GM12865 (cell line): ENCODE measurements at places on chromosomes 6 and 20.

GRCh38 chr6:151229401-151230276 is 10.1 kb upstream of the AKAP12 start:
- no peak for DNase-seq

DNA sequence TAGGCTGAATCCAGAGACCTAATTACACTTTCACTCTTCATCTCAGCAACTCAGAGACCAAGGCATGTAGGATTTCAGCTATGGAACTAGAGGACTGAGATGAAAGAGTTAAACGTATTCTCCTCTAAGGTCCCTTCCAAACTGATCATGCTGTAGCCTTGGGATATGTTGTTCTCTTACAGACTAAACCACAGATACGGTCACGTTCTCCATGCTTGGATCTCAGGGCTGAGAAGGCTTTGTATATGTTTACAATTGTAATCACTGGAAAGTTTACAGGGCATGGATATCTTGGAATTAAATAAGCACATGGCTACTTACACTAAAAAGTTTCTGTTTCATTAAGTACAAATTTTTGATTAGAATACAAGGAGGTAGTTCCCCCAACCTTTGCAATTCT is 50.1 kb downstream of the PKIB start:
- DNase-seq = no peak

DNA sequence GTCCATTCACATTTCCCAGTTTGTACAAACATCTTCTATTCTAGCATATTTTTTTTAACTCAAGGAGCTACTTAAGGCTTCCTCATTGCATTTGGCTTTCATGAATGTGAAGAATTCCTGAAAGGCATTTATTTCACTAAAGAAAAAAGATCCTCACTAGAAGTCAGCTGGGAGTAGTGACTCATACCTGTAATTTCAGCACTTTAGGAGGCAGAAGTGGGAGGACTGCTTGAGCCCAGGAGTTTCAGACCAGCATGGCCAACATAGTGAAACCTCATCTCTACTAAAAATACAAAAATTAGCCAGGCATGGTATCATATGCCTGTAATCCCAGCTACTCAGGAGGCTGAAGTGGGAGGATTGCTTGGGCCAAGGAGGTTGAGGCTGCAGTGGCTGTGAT is 30.9 kb upstream of the XRN2 start:
- peak; percentile 51 for DNase-seq

DNA sequence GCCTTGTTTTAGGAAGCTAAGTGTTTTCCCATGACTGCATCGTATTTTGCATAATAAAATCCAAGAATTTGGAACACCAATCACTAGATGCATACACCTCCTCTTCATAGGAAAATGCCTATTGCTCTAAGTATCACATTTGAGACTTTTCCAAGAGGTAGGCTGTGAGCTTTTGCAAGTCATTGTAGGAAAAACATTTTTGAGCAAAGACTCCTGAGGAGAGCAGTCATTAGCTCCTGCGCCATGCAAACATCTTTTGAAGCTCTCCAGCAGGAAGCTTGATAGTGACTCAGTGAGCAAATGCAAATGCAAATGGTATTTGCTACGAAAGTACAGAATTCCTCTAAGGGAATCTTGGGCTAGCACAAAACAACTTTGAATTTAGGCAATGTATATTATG is 750.4 kb downstream of the QKI start:
- DNase-seq = no peak

DNA sequence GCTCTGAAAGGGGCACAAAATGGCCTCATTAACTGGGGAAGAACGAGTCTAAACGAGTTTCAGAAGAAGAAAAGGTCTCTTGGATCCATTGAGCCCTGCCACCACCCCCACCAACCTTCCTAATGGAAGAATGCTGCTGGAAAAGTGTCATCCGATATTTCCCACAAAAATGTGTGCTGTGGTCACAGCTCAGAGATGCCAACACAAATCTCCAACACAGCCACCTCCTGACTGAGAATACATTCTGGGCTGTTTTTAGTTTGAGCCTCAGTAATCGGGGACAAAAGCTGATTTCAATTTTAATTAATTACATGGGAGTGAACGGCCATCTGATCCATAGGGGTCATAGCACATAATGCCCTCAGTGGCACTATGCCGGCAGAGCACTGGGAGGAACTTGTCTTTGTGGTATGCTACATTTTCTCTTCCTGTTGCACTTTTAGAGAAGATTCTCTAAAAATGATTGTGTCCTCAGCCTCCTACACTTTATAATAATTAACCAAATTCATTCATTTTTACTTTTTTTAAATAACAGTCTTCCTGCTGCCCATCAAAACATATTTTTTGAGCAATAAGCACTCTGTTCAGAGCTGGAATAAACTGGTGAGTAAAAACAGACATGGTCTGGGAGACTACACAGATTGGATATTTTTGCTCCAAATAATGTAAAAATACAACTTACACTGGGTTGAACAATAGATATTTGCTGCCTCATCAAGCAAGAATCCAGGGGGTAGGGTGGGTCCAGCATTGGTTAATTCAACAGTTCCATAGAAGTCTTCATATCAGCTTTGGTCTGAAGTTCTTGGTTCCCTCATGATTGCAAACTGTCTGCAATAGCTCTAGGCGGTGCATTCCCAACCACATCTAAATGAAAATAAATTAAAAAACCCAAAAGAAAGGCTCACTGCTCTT is 143.6 kb upstream of the TMEM170B start:
- no peak for DNase-seq

- no peak for DNase-seq
These were observed 407.7 kb downstream of the EPM2A start for GRCh38 chr6:145327586-145327985.

- DNase-seq = no peak
These were observed 18.0 kb downstream of the POLH start for GRCh38 chr6:43593938-43594337.

DNA sequence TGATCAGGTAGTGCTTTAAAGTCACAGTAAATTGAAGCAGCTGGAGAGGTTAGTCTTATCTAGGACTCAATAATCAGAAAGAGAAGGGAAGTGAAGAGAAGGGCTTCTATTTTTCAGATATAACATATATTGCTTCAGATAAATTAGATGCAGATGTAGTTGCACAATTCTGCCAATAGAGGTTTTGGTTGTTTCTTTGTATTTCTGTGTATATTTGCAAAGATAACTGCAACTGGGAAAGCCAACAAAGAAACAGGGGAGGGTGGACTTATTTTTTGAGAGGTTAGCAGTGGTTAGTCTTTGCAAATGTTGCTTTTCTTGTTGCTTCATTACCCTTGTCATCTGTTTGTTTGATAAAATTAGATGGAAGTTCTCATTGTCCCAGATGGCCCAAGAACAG is 106.6 kb downstream of the ADGRG6 start:
- DNase-seq = no peak
